ENCODE measurements at places on chromosomes 4 and X.

GRCh38 chr4:856225-856901 is 30.4 kb upstream of the CPLX1 start:
- no peak for DNase-seq

- DNase-seq: no peak
These were observed 51.5 kb upstream of the SLC4A4 start for GRCh38 chr4:71287305-71287704.

DNA sequence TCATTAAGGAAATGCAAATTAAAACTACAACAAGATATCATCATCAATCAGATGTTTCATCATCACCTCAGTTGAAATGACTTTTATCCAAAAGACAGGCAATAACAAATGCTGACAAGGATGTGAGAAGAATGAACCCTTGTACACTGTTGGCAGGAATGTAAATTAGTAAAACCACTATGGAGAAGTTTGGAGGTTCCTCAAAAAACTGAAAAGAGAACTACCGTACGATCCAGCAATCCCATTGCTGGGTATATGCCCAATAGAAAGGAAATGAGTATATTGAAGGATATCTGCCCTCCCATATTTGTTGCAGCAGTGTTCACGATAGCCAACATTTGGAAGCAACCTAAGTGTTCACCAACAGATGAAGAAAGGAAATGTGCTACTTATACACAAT is 50.6 kb upstream of the STARD8 start:
- no peak for DNase-seq

GRCh38 chr4:2511645-2512131 is 24.8 kb upstream of the FAM193A start:
- no peak for DNase-seq

DNA sequence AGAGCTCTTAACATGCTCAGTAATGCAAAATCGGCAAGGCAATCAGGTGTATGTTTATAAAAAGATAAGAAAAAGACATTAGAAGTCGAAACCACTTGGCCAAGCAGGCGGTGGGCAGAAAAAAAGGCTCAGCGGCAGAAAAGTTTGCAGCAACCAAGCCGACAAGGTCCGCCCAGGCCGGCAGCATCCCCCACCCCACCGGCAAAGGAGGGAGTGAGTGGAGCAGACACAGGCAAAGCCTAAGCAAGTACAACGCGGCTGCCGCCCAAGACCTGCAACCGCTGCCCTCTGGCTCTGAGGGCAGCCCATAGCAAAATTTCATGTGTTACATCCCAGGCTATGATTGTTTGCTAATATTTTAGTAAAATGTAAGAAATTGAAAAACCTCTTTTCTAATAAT is 125.4 kb upstream of the ZCCHC13 start:
- no peak for DNase-seq

DNA sequence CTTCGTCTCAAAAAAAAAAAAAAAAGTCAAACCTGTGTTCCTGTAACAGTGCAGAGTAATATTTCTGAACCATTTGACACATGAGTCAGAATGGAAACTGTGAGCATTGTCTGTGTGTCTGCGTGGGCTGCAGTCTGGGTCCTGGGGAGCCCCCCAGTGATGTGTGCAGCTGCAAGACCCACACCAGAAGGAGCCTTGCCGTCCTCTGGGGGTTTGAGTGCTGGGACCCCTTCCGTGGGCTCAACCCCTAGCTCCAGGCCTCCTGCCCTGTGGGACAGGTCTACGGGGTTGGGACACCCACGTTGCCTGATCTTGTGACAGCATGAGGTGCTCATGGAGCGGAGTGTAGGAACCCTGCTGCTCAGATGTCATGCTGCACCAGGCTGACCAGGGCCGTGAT is 43.7 kb downstream of the DDX3X start:
- peak; percentile 4 for DNase-seq

GRCh38 chrX:10759141-10759799 is 138.9 kb upstream of the MID1 start:
- DNase-seq: no peak

- no peak for DNase-seq
These were observed 37.4 kb downstream of the PDLIM5 start for GRCh38 chr4:94489098-94489497.

DNA sequence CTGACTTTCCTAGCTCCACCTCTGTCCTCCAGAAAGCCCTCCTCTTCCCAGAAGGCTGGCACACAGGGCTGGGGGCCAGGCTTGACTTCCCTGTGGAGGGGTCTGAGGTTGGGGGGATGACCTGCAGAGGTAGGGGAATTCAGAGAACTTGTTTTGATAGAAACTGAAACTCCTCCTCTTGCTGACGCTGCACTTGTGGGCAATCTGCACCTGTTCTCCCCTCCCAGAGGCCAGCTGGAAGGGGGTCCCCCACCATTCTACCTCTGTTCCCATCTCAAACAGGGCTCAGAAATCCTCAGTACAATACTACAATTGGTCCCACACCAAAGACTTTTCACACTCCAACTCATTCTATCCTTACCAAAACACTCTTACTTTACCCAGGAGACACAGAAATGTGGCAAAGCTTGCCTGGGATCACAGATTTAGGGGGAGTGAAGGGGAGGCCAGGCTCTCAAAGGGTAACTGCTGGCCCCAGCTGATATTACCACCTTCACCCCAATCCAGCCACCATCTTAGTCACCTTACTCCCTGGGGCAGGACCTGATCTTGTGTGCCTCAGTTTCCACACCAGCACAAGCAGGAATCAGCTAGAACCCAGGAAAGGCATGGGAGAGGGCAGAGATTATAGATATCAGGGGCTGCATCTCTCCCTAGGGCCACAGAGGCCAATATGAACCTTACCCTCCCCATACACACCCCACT is 18.5 kb downstream of the OTUD5 start:
- no peak for DNase-seq

DNA sequence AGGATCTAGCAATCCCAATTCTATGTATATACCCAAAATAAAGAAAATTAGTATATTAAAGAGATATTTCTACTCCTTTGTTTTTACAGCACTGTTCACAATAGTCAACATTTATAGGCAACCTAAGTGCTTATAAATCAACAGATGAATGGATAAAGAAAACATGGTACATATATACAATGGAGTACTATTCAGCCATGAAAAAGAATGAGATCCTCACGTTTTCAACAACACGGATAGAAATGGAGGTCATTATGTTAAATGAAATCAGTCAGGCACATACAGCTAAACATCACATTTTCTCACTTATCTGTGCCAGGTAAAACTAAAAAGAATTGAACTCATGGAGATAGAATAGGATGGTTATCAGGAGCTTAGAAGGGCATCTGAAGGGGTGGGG is 45.6 kb upstream of the PABPC5 start:
- no peak for DNase-seq

- no peak for DNase-seq
These were observed 1169.5 kb upstream of the PABPC4L start for GRCh38 chr4:135371137-135371536.

DNA sequence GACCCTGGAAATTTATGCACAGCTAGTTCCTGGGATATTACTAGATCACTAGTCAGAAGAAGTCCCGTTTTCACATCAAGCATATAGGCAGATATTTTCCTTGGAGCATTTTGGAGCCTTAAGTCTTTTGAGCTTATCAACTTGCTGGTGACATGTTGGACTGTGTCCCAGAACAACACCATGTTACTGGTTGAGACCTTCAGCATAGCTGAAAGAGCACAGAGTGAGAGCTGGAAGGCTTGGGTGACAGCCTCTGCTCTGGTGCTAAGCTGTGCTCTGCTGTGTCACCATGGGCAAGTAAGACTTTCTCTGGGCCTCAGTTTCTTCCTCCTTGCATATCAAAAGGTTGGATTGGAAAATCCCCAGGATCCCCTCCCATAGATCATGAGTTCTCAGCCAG is 116.6 kb upstream of the FRMPD4 start:
- no peak for DNase-seq

Measured in activated CD8-positive, alpha-beta memory T cell treated with anti-CD3 and anti-CD28 coated beads for 4 hours (primary cell).